ENCODE measurements at places on chromosomes 12 and 14.

DNA sequence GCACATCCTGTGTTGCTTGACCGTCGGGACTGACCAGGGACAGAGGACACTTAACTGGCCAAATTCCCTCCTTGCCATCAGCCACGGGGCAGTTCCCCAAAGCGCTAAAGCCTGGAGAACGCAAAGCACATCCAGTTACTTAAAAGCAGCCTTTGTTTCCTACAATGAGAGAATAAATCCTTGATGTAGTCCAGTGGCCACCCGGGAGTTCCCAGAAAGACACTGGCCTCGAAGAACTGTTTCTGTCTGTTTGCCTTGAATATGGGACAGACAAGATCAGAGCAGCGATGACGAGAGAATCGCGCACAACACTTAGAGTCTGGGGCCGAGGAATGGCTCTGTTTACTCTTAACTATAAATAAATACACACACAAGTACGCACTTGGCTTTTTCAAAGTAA lies 102.2 kb downstream of the TNFAIP2 start:
- no peak for DNase-seq

DNA sequence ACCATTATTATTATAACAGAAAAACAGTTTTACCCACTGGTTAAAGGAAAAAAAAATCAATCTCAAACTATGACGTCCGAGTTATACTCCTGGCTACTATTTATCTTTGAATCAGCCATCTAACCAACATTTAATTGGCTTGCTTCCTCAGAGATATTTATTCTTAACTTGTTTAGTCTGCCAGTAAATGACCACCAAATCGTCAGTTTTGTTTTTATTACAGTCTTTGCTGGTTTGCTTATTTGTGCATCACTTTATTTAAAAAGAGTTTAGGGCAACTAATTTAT lies 71.2 kb downstream of the RASSF8 start:
- no peak for DNase-seq

DNA sequence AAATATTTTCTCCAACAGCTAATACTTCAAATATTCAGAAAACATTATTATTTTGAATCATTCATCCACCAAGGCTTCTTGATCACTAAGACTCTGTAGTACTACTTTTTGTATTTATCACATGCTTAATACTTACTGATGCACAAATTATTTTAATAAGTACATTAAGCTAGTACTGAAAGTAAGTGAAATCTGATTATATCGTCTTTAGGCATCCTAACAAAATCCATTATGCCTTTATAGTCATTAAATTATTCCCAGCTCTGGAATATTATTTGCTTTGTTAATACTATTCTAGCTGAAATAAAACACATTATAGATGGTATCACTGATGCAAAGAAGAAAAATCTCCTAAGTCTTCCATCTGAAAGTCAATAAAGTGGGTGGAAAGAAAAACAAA lies 75.1 kb upstream of the TTC7B start:
- DNase-seq, result no peak

GRCh38 chr12:28507033-28507432 lies 316.8 kb downstream of the CCDC91 start:
- DNase-seq, result no peak

GRCh38 chr14:33767586-33768457 lies 183.1 kb downstream of the EGLN3 start:
- no peak for DNase-seq

- no peak for DNase-seq
Measured at GRCh38 chr12:114477989-114478395, 72.0 kb upstream of the TBX5 start.

- DNase-seq, result no peak
Measured at GRCh38 chr14:104190396-104191000, 52.1 kb downstream of the KIF26A start.

DNA sequence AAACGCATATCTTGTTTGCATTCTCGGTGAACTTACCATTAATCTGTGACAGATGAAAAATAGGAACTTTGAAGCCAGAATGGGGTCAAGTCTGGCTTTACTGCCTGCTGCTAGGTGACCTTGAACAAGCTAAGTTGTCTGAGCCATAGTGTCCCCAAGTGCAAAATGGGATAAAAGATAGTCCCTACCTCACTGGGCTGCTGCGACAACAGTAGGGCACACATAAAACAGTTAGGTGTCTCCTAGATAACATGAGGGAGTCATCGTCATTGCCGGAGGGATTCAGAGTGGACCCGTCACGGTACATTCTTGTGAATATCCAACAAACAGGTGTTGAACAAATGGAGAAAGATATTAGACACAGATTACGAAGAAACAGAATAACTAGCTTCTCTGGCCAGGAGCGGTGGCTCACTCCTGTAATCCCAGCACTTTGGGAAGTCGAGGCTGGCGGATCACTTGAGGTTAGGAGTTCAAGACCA lies 71.2 kb downstream of the NINJ2 start:
- DNase-seq, result no peak

GRCh38 chr12:51961834-51962233 lies 10.3 kb downstream of the ACVR1B start:
- no peak for DNase-seq

All from stimulated activated CD8-positive, alpha-beta memory T cell treated with anti-CD3 and anti-CD28 coated beads, Interleukin-4, amount 100 ng/mL, for 4 hours (primary cell).